ENCODE measurements at places on chromosomes 4 and X.
A peak's percentile ranks its signal among the peaks of the same experiment; 100 is the strongest.

DNA sequence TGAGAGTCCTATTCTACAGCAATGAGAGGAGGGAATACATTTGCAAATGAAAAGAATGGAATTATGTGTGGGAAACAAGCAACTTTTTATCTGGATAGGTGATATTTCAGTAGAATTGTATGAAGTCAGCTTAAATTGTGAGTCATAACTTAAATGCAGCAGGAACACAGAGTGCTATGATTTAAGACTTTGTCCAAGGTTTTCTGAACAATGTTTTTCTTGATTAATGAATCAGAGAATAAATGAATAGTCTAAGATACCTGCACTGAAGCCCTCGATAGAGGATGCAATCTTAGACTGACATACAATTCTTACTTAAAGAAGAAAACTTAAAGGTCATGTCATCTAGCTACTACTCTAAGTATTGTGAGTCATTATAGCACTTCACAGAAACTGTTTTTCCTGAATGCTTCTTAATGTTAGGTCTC lies 8.0 kb downstream of the ARHGEF38 start:
- no peak for DNase-seq

GRCh38 chr4:119097282-119097900 lies 38.2 kb upstream of the MYOZ2 start:
- DNase-seq, result no peak

- DNase-seq, result no peak
Measured at GRCh38 chrX:63869506-63869905, 84.5 kb upstream of the ARHGEF9 start.

DNA sequence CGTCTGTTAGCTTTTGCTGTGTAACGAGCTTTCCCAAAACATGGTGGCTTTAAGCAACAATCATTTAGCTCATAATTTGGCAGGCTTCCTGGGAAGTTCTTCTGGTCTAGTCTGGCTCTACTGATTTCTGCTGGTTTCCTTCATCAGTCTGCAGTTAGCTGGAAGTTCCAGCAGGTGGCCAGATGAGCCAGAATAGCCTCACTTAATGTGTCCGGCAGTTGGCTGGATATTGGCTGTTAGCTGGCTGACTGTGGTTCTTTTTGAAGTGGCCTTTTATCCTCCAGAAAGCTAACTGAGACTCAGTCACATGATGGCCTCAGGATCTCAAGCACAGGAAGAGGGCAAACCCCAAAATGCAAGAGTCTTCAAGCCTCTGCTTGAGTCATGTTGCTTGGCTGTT lies 34.9 kb downstream of the FTHL17 start:
- DNase-seq, result no peak

GRCh38 chr4:102564399-102565059 lies 63.4 kb downstream of the NFKB1 start:
- no peak for DNase-seq

- DNase-seq, result no peak
Measured at GRCh38 chr4:145132511-145133098, 34.5 kb downstream of the ABCE1 start.

DNA sequence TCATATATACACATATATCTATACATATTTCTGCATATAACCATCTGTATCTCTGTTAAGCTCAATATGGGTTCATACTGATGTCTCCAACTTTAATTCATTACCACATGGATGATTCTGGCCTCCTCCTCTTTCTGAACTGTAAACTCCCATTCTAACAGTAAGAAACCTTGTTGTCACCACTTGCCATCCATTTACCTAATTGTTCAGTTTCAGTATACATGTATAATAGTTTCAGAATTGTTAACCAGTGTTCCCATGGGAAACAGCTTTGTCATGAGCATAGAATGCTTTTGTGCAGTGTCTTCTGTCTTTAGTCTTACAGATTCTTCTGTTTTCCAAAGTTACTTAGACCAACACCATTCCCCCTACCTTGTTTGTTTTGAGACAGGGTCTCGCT lies 35.9 kb downstream of the SLC9A6 start:
- DNase-seq, result no peak

DNA sequence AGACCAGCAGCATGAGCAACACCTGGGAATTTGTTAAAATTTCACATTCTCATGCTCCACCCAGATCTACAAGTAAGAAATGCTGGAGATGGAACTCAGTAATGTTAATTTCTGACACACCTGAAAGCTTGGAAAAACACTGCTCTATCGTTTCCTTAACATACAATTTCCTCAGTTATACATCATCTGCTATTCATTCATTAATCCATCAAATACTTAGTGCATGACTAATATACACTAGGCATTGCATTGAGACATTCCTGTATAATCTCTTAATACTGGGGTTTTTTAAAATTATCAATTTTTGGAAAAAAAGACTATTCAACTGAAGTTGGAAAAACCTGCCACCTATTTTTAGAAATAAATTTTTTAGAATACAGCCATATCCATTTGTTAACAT lies 106.1 kb downstream of the CHM start:
- DNase-seq, result no peak

DNA sequence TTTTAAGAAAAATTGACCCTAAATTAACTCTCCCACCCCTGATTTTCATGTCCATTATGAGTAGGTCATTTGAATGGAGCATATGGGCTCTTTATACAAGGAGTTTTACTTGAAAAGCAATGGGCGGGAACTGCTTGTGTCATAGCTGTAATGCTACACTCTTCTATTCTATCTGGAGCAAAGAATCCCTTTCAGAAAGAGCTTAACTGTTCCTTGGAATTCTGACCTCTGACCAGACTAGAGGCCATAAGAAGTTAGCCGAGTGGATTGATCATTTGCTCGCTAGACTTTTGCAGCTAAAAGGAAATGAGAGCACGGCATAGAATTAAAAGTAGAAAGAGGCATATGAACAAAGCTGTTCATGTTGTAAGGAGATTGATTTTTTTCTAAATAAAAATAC lies 79.1 kb downstream of the DOCK11 start:
- DNase-seq, result no peak

DNA sequence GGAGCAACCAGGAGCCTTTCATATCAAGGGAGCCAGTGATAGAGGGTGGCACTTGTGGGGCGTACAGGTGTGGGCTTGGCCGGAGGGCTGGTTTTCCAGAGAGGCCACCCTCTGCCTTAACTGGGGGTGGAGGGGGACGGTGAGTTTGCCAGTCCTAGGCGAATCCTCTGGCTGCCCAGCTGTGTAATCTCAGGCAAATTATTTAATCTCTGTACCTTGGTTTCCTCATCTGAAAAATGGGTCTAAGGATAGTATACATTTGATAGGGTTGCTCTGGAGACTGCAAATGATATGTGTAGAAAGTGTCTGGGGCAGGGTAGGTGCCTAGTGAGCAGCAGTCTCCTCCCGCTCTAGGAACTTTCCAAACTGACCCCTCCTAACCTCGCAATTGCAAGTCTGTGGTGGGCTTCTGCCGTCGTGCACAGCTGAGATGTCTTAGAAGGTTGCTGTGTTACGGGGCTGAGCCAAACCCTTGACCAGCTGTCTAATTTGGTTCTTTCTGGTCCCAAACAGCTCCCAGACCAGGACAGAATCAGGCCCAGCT lies 3.8 kb upstream of the CXCR3 start:
- no peak for DNase-seq

- DNase-seq, result no peak
Measured at GRCh38 chr4:73976716-73977115, 5.1 kb downstream of the PF4 start.

- no peak for DNase-seq
Measured at GRCh38 chr4:159378056-159378616, 275.3 kb downstream of the RAPGEF2 start.

DNA sequence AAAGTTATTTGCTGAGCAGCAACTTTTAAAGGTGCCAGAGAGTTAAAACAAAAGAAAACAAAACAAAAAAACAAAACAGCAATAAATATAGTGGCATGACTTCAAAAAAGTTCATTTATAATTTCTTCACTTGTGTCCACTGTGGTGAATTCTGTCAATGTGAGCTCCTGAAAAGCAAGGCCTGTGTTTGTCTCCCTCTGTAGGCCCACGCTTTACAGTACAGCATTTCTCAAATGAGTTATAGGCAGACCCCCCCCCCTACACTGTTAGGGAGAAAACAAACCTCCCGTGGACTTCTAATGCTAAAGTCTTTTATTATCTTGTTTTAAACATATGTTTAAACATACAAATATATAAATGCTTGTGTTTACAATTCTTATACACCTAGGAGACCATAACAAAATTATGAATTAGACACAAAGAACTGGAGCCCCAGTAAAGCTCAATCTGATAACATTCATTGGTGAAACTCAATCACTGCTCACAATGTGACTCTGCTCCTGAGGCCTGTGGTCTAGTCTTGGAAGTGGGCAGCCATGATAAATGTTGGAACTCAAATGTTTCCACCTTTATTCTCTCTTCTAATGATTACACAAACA lies 47.0 kb upstream of the SCOC start:
- no peak for DNase-seq

GRCh38 chr4:168917138-168917779 lies 92.8 kb downstream of the CBR4 start:
- DNase-seq, result no peak

DNA sequence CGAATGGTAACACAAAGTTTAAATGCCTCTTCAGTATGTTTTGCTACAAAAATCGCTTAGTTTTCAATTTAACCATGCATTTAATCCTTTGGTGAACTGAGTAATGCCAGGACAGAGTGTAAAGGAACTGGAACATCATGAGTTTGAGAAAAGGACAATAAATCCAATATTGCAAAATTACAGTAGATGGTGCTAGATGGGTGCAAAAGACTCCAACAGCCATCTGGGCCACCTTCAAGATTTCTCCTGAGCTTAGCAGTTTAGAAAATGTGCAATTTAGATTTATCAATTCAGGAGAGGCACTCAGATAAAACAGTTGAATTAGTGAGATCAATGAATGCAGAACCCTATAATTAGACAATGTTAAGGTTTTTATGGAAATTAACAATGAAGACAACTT lies 33.2 kb upstream of the MID1IP1 start:
- no peak for DNase-seq

GRCh38 chrX:11210415-11210801 lies 82.8 kb upstream of the AMELX start:
- DNase-seq, result no peak

GRCh38 chr4:42789041-42789567 lies 103.4 kb upstream of the GRXCR1 start:
- DNase-seq, result no peak

- no peak for DNase-seq
Measured at GRCh38 chrX:66149519-66149918, 14.5 kb upstream of the HEPH start.

GRCh38 chr4:3009422-3009821 lies 46.1 kb downstream of the GRK4 start:
- no peak for DNase-seq

DNA sequence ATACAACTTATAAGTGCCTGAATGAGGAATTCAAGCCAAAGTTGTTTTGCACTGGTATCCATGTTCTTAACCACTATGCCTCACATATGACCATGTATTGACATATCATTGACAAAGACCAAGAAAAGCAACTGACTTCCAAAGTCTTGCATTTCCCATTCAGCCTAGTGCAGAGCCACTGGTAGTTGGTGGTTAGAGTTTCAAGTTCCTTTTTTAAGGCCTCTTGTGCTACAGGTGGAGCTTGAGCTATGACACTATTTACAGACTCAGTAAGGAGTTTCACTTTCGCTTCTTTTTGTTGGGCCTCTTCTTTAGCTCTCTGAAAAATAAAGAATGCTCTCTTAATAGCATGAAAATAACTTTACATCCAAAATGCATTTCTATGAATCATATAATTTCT lies 763.0 kb downstream of the DMD start:
- no peak for DNase-seq

GRCh38 chrX:135432881-135433521 lies 11.3 kb downstream of the SMIM10L2A start:
- DNase-seq, result no peak

- no peak for DNase-seq
Measured at GRCh38 chr4:94228493-94229216, 21.0 kb downstream of the SMARCAD1 start.

DNA sequence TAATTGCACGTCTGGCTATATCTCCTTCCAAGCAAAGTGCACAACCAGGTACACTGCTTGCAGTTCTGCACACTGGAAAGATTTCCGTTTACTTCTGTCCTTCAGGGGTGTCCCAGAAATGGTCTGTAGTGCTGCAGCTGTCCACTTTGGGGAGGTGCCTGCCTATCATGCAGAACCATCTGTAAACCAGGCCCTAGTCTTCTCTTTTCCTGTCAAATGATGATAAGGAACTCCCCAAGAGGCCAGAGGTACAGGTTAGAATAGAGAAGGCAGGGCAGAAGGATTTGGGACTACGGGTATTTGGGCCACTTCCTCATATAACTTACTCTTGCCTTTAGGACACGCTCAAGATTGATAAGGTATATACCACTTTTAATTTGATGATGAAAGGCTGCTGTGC lies 746.9 kb downstream of the FAT4 start:
- no peak for DNase-seq

GRCh38 chrX:40513012-40513411 lies 67.8 kb upstream of the ATP6AP2 start:
- DNase-seq, result no peak

GRCh38 chr4:138675685-138676084 lies 339.9 kb upstream of the NOCT start:
- no peak for DNase-seq

GRCh38 chrX:106999002-106999975 lies 723 bp downstream of the MORC4 start:
- peak; percentile 31 for DNase-seq

- DNase-seq, result no peak
Measured at GRCh38 chr4:157245351-157245750, 24.8 kb downstream of the GRIA2 start.

- no peak for DNase-seq
Measured at GRCh38 chr4:185031611-185032010, 13.3 kb downstream of the HELT start.

GRCh38 chr4:105074097-105074496 lies 72.6 kb upstream of the TET2 start:
- DNase-seq, result no peak

DNA sequence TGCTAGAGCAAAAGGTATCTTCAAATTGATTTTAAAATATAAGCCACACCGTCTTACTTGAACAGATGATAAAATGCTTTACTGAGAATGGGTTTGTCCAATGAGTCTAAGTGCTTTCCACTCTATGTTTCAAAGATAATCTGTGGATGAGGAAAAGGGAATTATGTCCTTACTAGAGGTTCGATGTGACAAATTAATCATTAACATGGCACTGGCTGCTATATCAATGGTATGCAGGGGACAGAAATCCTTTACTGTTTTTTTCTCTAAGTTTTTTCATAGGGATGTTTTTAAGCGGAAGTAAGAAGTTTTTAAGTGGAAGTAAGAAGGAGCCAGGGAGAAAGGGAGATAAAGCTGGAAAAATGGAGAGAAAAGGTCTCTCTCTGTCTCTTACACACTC lies 38.0 kb downstream of the MID1IP1 start:
- DNase-seq, result no peak
